ENCODE measurements at places on chromosomes 11 and 22.

GRCh38 chr11:113569391-113569790, 94.2 kb upstream of the DRD2 start:
- no peak for DNase-seq

DNA sequence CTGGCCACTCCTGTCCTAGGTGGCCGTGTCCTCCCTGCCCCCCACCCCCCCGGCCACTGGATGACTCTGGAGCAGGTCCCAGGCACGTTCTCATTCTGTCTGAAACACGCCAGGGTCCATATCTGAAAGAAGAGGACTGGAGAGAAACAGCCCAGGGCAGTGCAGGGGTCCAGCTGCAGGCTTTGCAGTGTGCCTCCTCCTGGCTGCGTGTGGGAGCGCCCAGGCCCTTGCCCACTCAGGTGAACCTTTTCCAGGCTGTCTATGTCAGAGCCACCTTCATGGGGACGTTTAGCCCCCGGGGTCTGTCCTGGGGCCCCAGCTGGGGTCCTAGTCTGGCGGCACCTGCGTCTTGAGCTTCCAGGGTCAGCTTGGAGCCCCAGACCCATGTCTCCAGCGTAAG, 15.6 kb downstream of the GRAMD4 start:
- DNase-seq = no peak

DNA sequence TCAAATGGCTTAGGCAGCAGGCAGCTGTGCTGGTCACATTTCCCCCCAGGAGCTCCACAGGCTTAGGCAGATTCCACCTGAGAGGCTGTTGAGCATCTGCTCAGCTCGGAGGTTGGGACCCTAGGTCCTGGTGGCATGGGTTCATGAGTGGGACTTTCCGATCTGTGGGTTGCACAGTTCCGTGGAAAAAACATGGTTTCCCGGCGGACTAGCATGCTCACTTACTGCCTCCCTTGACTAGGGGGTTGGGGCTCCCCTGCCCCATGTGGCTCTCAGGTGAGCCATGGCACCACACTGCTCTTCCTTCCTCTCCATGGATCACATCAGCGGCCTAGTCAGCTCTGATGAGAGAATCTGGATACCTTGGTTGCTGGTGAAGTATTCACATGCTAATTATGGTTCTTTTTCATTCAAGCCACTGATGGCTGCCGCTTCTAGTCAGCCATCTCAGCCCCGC, 685.1 kb downstream of the METTL15 start:
- DNase-seq = no peak

GRCh38 chr22:35020517-35020916, 45.4 kb upstream of the ISX start:
- no peak for DNase-seq

DNA sequence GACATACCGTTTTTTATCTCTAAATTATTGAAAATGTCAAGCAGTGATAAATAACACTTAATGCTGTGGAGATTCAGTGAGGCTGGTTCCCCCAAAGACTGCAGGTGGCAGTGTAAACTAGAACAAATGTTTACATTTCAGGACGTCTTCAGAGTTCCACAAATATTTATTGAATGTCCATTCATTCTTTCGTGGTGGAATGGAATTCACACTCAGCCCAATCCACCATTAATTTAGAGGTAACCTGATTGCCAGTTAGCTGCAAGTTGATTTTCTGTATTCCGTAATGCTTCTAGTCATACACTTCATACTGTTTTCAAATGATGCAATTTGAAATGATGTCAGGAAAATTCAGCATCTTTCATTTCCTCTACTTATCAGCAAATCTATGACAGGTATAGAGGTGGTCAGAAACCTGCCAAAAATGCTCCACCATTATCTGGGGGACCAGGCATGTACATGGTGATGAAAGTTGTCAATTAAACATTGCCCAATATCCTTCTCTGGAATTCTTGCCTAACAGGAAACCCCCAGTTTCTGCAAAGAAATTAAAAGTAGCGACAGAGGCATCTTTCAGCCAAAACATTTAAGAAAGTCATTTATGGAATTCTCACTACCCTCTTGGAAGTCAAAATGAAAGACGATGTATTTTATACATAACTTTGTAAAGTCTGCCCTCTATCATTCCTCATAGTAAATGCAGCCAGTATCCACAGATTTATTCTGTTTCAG, 94.3 kb upstream of the BMAL1 start:
- no peak for DNase-seq

- no peak for DNase-seq
Observed at GRCh38 chr11:18171377-18172000, 1.1 kb upstream of the MRGPRX4 start.

DNA sequence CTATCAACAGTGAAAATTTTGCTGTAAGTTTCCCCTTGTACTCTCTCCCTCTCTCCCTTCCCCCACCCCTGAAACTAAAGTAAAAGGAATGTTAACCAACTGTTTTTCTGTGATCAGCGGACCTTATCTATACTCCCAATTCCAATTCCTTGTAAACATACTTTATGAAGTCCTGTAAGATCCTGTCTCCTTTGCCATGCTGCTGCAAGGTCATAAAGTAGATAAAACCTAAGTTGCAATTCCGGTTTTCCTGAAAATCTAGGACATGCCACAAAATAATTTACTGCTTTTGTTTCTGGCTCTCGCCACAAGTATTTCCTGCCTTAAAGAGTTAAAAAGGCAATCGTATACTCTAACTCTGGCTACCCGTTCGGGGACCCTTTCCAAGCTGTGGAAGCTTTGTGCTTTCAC, 1469.0 kb downstream of the LRRC4C start:
- DNase-seq = no peak

DNA sequence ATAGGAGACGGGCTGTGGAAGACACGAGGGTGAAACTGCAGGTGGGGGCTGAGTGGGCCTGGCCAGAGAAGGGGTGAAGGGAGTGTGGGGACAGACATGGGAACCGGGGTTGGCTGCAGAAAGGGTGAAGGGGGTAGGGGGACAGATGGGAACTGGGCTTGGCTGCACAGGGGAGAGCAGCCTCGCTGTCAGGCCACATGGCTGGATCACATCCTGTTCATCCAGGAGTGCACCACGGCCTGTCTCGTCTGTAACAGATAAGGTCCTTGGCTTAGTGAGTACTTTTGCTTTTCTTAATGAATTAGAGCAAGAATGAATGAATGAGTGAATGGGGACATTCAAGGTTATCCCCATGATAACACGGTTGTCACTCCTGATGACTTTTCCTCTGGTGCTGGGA, 13.5 kb downstream of the FBLN1 start:
- DNase-seq = no peak

DNA sequence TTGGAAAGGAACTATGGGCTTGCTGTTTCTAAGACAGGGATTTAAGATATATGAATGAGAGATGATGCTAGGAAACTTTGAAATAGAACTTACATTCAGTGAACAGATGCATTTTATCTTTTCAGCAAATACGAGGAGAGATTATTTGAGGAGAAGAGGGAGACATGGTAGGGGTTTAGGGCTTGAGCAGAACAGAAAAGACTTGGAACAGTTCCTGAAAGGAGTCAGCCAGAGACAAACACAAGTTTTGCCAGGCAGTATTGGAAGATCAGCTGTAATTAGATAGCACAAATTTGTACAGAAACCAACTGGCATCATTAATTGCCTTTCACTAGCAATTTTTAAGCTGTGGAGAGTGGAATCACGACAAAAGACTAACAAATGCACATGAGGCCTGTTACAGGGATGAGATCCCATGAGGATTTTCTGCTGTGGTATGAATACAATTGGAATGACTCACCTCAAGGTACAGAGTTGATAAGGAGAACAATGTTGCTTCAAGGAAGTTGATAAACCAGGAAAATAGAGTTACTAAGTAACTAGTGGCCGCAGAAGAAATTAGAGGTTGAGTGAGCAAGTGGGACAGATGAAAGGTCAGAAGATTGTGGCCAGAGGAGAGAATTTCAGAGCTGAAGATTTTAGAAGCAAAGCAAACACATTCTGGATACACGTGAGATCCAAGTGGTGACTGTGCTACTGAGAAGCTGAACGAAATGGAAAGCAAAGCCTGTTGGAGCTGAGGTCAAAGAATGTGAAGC, 67.9 kb downstream of the CYB5R2 start:
- no peak for DNase-seq

- no peak for DNase-seq
Observed at GRCh38 chr11:1746511-1746931, 3.9 kb downstream of the IFITM10 start.
